ENCODE measurements at places on chromosomes 2 and 18. TPM values are rescaled to one million over a fixed set of nuclear protein-coding genes. Genes with fewer than 3 reads are reported as not detected.

Gene PRSS56
- not detected for total RNA-seq

Gene MOCOS
- total RNA-seq: 0.66 TPM

Gene NEB
- 1.6 TPM for total RNA-seq

Gene FAM110C
- total RNA-seq: 0.94 TPM

Gene REG1B
- total RNA-seq: not detected

Gene SP140L
- total RNA-seq: 78.2 TPM

Gene ACTG2
- total RNA-seq: 0.60 TPM
